ENCODE measurements at places on chromosomes 11 and 22. TPM values are rescaled to one million over a fixed set of nuclear protein-coding genes. Genes with fewer than 3 reads are reported as not detected.

GRCh38 chr11:113153847-113154246 is 160.5 kb upstream of the TTC12 start:
- no peak for DNase-seq
- no peaks in the 10 kb centered on the region for H3K27me3 ChIP-seq
- H3K27ac ChIP-seq: no peak overlapping the region
- no peaks in the 10 kb centered on the region for H3K4me1 ChIP-seq
- no peak overlapping the region for H3K4me3 ChIP-seq
- no peaks in the 10 kb centered on the region for H3K36me3 ChIP-seq

Gene CDC42EP1
- 0.27 TPM for total RNA-seq

DNA sequence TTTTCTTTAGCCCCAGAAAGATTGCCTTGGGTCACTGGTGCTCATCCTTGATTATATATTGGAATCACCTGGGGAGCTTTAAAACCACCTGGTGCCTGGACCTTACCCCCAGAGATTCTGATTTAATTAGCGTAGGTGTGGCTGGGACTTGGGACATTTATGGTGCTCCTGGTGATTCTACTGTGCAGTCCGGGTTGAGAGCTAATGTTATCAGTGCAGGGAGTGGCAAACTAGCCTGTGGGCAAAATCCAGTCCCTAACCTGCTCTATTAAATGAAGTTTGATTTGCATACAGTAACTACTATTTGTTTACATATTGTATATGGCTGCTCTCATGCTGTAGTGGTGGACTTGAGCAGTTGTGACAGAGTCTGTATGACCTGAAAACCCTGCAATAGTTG is 134.0 kb upstream of the SORL1-AS1 start:
- H3K4me3 ChIP-seq: no peak overlapping the region
- peaks cover 26% of the 10 kb centered on the region for H3K4me1 ChIP-seq
- no peak overlapping the region for H3K27ac ChIP-seq
- no peak for DNase-seq
- peaks cover 94% of the 10 kb centered on the region for H3K36me3 ChIP-seq

Gene OR51B6
- not detected for total RNA-seq

- H3K4me1 ChIP-seq: peaks cover 22% of the 10 kb centered on the region
- DNase-seq: no peak
- no peaks in the 10 kb centered on the region for H3K36me3 ChIP-seq
- no peak overlapping the region for H3K27ac ChIP-seq
- H3K27me3 ChIP-seq: no peaks in the 10 kb centered on the region
Observed at GRCh38 chr11:119376197-119376847, 5.2 kb downstream of the USP2 start.

DNA sequence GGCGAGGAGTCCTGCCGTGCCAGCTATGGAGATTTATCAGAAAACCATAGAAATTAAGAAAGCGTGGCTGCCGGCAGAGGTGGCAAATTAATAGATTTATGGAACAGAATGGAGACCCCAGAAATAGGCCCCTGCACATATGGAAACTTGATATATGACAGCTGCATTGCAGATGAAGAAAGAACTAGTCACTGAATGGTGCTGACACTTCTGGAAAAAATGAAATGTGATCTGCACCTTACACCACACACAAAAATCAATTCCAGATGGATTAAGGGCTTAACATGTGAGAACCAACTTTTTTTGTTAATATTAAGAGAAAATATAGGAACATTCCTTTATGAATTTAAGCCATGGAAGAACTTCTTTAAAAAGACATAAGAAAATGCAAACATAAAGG is 40.3 kb upstream of the TSKU start:
- no peak overlapping the region for H3K27ac ChIP-seq
- no peaks in the 10 kb centered on the region for H3K27me3 ChIP-seq
- no peaks in the 10 kb centered on the region for H3K4me1 ChIP-seq
- H3K4me3 ChIP-seq: no peak overlapping the region

DNA sequence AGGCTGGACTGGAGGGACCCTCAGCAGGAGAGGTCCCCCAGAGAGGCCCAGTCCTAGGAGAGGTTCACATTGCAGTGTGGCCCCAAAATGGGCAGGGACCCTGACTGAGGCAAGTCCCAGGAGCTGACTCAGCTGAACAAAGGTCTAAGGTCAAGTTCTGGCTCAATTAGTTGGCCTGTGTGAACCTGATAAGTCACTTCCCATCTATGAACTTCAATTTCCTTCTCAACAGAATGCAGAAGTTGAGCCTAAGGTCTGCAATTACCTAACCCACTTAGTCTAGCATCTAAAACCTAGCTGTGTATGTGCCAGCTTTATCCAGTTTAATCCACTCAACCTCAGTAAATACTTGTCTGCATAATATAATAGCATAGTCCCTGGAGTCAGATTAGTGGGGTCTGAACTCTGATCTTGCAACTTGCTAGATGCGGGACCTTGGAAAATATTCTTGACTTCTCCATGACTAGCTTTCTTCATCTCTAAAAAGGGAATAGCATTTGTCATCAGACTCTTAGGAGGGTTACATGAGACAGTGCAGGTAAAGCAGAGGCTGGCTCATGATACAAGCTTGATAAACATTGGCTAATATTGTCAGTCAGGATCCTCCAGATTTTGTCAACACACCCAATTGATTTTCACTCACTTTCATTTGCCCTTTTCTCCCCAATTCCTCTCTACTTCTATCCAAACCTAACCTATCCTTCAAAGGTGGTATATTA is 465.5 kb downstream of the INSC start:
- H3K36me3 ChIP-seq: no peaks in the 10 kb centered on the region
- DNase-seq: no peak
- H3K27me3 ChIP-seq: no peaks in the 10 kb centered on the region
- H3K4me3 ChIP-seq: no peak overlapping the region
- H3K4me1 ChIP-seq: no peaks in the 10 kb centered on the region

Gene FZD4
- 0.05 TPM for total RNA-seq

GRCh38 chr11:43358279-43358800 is 380 bp upstream of the TTC17 start:
- no peak for DNase-seq
- H3K4me3 ChIP-seq: peak overlapping the region; percentile 87
- no peaks in the 10 kb centered on the region for H3K27me3 ChIP-seq

DNA sequence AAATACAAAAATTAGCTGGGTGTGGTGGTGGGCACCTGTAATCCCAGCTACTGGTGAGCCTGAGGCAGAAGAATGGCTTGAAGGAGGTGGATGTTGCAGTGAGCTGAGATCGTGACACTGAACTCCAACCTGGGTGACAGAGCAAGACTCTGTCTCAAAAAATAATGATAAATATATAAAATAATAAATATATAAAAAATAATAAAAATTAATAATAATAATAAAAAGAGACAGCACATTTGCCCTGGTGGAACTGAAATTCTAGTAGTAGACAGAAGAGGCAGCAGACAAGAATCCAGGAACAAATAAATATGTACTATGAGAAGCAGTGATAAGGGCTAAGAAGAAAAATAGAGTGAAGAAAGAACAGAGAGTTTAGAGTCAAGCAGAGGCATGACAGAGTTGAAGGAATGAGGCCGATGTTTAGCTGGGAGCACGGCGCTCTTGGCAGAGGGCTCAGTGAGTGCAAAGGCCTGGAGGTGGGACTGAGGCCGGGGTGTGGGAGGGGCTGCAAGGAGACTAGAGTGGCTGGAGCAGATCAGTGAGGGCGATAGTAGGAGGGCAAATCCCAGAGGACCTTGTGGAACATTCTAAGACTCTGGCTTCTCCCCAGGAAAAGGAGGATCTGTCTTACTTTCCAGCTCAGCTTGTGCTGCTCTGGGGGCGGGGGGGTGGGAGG is 410.3 kb downstream of the MN1 start:
- no peaks in the 10 kb centered on the region for H3K36me3 ChIP-seq
- H3K4me3 ChIP-seq: no peak overlapping the region
- no peaks in the 10 kb centered on the region for H3K4me1 ChIP-seq
- H3K27ac ChIP-seq: no peak overlapping the region
- H3K27me3 ChIP-seq: no peaks in the 10 kb centered on the region

Gene XKR3
- total RNA-seq: not detected

- H3K27ac ChIP-seq: no peak overlapping the region
- no peak overlapping the region for H3K4me3 ChIP-seq
- H3K36me3 ChIP-seq: no peaks in the 10 kb centered on the region
- no peak for DNase-seq
- H3K27me3 ChIP-seq: no peaks in the 10 kb centered on the region
Observed at GRCh38 chr11:11584530-11584810, 37.3 kb downstream of the GALNT18 start.

Gene NADSYN1
- 156 TPM for total RNA-seq

DNA sequence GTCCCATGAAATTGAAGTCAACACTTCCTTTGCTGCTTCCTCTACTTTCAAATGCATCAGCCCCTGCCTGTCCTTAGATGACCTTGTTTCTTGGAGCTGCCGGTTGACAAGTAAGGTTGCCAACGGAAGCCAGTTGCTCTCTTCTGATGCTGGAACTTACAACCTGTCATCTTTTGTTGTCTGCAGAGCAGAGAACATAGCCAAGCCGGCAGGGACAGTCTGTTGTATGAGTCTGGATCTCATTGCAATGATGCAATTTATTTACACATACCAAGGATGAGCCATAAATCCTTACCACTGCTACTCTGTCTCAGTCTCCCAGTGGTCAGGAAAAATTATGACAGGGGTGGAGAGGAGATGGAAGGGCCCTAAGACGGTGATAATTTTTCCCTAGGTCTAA is 151.4 kb downstream of the BLID start:
- H3K27ac ChIP-seq: no peak overlapping the region
- H3K36me3 ChIP-seq: no peaks in the 10 kb centered on the region
- H3K4me1 ChIP-seq: no peaks in the 10 kb centered on the region
- H3K4me3 ChIP-seq: no peak overlapping the region
- no peak for DNase-seq

DNA sequence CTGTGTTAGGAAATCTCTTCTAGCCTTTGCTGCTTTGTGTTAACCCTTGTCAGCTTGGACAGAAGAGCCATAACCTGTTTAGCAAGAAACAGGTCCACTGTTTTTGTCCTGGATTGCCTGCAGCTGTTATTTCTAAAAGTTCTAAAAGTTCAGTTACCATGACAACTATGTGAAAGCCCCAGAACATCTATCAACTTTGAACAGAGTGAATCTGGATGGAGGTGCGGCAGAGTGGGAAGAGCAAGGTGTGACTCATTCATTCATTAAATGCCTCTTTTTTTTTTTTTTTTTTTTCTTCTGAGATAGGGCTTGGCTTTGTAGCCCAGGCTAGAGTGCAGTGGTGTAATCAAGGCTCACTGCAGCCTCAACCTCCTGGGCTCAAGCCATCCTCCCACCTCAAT is 50.5 kb downstream of the RBX1 start:
- no peaks in the 10 kb centered on the region for H3K4me1 ChIP-seq
- no peak overlapping the region for H3K4me3 ChIP-seq
- no peak overlapping the region for H3K27ac ChIP-seq
- no peaks in the 10 kb centered on the region for H3K36me3 ChIP-seq

GRCh38 chr22:44180706-44181032 is at the start of gene PARVG:
PARVG (plus strand) TSS chr22:44180925; CDS start chr22:44183330, 2,405 bp downstream.
- peaks cover 35% of the 10 kb centered on the region for H3K4me1 ChIP-seq
- peaks cover 5% of the 10 kb centered on the region for H3K36me3 ChIP-seq

DNA sequence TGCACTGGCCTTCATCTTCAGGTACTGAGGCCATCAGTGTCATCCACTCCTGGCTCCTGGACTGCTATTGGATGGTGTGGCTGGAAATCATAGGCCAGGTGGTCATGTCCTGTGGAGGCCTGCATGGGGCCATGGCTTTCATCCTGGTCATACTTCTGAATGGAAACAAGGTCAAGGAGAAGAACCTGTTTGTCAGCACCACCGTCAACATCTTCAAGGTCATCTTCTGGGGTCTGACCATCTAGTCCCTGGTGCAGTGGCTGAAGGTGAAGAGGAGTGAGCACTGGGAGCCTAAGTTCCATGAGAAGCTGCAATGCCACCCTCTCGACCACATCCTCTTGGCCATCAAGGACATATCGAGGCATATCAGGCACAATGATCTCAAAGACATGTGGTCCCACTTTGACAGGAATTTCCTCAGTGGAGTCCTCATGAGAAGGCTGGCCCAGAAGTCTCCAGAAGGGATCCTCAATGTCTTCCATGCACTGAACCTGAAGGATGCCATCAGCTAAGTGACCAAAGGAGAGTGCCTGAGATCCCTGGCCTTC is 120.0 kb upstream of the SERPIND1 start:
- H3K4me3 ChIP-seq: no peak overlapping the region
- no peaks in the 10 kb centered on the region for H3K27me3 ChIP-seq
- DNase-seq: no peak
- H3K4me1 ChIP-seq: no peaks in the 10 kb centered on the region
- no peaks in the 10 kb centered on the region for H3K36me3 ChIP-seq

GRCh38 chr22:26975865-26976264 is 318.5 kb downstream of the MIAT start:
- H3K27ac ChIP-seq: no peak overlapping the region
- no peaks in the 10 kb centered on the region for H3K4me1 ChIP-seq
- no peak for DNase-seq
- H3K4me3 ChIP-seq: no peak overlapping the region
- no peaks in the 10 kb centered on the region for H3K36me3 ChIP-seq

DNA sequence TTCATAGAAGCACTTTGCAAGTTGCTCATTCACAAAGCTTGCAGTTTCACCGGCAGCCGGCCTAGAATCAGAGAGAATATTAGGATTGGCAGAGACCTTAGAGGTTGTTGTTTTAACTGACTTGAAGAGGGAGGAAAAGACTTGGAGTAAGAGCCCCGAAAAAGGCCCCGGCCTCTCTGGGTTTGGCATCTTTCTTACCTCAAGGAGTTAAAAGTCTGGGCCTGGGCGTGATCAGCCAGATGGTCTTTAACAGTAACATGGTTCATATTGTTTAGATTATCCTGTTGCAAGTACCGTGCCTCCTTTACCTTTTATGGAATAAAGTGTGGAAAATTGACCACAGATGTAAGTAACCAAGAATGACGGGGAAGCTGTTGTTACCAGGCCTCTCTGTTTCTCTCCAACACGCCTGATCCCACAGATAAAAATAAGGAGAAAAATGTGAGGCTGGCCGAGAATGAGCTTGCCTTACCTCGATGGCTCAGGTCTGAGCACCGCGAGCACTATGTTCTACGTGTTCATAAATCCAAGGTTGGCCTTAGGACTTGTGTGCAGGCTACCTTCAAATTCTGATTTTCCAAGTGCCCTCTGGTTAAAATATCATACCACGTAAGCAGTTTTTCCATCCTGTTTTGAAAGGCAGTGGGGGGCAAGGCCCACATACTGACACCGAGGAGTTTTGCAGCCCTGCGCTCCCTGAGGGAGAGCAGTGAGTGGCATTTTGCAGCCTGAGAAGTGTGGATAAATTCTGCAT is 56.4 kb downstream of the PARVA start:
- no peaks in the 10 kb centered on the region for H3K4me1 ChIP-seq
- no peak overlapping the region for H3K4me3 ChIP-seq
- H3K27ac ChIP-seq: no peak overlapping the region
- H3K27me3 ChIP-seq: no peaks in the 10 kb centered on the region
- no peak for DNase-seq
- no peaks in the 10 kb centered on the region for H3K36me3 ChIP-seq
